ENCODE measurements at places on chromosomes 5 and 9. TPM values are rescaled to one million over a fixed set of nuclear protein-coding genes. Genes with fewer than 3 reads are reported as not detected.

ZNF366 gene
- not detected for total RNA-seq

BARHL1 gene
- not detected for total RNA-seq

CTNND2 gene
- total RNA-seq: 2.5 TPM

UBE2QL1 gene
- not detected for total RNA-seq

FOXD4L5 gene
- 0.16 TPM for total RNA-seq

GRCh38 chr5:2282034-2282690, 399.4 kb upstream of the IRX4 start:
- DNase-seq: no peak

- no peak for DNase-seq
Observed at GRCh38 chr9:11141357-11141756, 528.6 kb upstream of the PTPRD start.

- no peak for DNase-seq
Observed at GRCh38 chr9:13447843-13448422, 168.4 kb upstream of the MPDZ start.

GRCh38 chr5:65032250-65032649, 263.5 kb downstream of the CWC27 start:
- DNase-seq: no peak
